ENCODE measurements at places on chromosomes 2 and 18.

GRCh38 chr2:121375621-121376159 is 90.7 kb upstream of the TFCP2L1 start:
- no peak for DNase-seq

DNA sequence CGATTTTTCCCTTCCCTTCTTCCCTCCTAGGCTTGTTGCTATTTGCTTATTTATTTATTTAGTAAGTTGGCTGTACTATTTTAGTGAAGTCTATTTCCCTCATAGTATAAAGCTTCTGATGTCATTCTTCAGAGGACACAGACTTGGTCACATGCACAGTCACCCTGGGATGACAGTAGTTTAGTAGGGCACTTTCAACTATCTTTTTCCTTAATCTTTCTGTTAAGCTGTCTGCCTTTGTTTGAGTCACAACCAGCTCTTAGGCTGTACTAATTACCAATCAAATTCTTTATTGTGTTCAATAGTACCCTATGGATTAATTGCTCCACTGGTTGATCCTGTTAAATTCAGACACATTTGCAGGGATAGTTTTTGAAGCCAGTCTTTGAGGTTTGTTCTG is 26.9 kb upstream of the RAB31 start:
- no peak for DNase-seq

DNA sequence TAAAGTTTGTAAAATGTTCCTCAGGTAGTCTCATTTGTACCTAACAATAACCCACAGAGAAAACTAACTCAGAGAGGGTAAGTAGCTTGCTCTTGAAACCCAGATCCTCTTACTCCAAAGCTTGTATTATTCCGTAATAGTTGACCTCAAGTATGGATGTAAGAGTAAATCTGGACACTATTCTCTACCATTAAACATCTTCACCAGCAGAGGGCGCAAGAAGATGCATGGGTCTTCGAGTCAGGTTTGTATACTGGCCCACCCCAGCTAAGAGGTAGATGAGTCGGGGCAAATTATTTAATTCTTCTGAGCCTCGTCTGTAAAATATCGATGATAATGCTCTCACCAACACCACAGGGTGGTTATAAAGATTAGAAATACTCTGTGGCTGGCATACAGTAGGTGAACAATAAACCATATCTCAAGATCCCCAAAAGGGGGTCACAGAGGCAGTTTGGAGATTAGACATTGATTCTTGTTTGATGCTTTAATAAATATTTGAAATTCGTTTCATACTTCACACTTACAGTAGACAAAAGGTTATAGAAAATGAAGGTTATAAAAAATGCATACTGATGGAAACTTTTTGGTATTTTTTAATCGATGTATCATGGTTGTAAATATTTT is 3.5 kb upstream of the CABLES1 start:
- peak; percentile 54 for DNase-seq

- DNase-seq: no peak
Measured at GRCh38 chr2:120861576-120862191, 126.0 kb downstream of the GLI2 start.

DNA sequence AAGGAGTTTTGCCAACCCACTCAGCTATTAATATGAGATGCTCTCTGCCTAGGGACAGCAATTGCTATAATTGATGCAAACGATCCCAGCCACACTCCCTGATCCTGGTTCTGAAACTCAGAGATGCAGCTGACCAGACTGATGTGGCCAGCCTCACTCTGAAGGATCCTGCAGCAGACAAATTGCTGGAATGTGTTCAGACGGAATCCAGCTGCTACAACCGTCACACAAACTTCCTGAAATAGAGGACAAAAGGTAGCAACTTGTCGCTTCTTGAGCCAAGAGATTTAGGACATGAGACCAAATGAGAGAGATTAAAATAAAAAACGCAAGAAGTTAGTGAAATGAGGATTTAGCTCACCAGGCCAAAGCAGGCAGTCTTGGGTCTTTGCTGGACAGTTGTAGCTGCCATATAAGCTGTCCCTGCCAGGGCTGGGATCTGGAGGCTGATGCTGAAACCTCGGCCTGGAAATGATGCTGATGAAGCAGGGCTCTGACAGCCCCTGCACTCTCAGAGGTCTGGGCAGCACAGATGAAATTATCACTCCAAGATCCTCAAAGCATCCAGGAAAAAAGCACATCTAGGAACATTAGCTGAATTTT is 8.3 kb upstream of the YWHAQ start:
- no peak for DNase-seq

DNA sequence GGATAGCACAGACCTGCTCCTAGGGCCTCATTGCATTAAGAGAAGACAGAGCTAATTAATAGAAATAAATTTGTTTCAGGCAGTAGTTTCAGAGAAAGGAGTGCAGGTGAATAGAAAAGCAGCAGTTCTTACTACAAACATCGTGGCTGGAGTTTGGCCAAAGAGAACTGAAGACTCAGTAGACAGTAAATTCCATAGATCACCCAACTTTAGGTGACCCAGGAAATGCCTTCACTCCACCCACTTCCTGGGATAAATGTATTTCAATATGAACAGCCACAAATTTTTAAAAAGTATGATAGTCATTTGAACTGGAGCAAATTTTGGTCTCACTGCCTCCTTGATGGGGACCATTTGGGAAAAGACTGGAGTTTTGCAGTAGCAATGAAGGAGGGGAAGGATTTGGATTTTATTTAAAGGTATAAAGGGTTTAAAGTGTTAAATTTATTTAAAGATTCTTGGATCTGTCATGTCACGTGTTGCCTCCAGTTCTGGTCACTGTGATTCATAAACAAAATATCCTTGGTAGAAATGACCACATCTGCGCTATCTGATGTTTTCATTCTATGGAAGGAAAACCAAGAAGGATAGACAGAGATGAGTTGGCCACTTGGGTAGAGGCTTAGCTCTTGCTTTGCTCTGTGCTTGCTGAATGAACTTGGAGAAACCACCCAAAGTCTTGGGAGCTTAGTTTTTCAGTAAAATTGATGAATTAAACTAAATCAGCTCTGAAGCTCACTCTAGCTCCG is 390.2 kb downstream of the THSD7B start:
- no peak for DNase-seq

DNA sequence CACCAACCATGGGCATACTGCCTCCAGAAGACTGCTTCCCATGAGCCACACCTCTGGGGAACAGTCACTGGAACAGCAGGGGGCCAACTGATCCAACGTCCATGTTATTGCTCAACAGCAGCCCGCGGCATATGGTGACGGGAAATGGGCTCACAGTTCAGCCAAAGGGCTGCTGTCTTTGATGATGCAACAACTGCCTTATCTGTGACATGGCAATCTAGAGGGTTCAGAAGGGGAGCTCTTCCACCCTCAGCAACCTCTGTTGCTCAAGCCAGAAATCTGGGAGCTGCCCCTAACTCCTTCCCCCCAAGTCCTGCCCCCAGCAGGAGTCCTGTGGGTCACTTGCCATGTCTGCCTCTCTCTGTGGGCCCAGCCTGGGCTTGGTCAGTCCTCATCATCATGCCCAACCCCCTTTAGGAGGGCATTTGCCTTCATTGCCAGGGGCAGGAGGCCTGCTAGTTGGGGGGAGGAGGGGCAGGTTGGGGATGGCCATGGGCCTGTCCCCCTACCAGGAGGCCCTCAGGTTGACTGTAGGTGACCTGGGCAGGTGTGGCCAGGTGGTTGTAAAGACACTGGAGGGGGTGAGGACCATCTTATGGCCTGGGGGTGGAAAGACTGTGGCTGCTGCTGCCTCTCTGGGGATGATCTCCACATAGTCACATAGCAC is 212.9 kb downstream of the CYP26B1 start:
- peak; percentile 87 for DNase-seq

- DNase-seq: no peak
Measured at GRCh38 chr18:44518091-44518615, 162.5 kb upstream of the SETBP1 start.

DNA sequence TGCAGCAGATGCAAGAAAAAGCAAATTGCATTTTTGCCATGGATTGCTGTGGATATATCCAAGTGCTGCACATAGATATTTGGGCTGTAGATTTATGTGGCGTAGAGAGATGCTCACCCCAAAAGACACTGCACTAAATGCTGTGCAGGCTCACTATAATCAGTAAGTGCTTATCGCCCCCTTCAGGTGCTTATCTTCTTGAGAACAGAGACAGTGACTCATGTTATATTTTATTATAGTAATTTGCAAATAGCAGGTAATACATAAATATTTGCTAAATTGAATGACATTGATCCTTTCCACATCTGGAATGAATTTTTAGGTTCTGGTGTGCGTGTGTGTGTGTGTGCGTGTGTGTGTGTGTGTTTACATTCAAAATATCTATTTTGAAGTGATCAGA is 36.8 kb upstream of the PLEKHM3 start:
- DNase-seq: no peak

DNA sequence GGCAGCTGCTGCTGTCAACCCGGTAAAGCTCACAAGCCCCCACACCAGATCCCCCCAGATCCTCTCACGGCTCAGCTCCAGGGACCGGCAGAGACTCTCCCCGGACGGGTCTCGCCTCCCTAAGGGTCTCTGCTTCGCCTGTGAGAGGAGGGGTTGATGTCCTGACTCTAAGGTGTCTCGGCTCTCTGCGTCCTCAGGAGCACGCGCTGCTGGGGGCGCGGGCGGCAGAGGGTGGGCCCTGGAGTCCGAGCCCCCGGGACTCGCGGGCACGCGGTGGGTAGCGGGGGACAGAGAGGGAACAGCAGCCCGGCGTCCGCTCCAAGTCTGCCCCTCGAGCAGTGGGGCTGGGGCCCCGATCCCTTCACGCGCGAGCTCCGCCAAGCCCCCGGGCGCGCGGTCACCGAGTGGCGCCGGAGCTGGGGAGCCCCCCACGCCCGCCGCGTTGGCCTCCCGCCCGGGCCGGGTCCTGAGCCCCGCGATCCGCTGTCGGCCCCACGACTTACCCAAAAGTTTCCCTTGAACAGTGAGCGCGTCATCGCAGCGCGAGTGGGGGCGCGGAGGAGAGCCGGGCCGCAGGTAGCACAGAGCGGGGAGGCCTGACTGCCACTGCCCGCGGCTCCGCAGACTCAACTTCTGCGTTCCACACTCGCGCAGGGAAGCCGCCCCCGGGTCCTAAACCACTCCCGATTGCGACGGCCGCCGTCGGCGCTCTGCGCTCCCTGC is at the start of gene PSTPIP2:
Gene PSTPIP2 (minus strand): TSS at position 608 of the 723 bp plus-strand sequence. CDS start 72 bp downstream, at position 536.
- no peak for DNase-seq

- DNase-seq: no peak
Measured at GRCh38 chr2:241673797-241674725, 12.6 kb downstream of the DTYMK start.

DNA sequence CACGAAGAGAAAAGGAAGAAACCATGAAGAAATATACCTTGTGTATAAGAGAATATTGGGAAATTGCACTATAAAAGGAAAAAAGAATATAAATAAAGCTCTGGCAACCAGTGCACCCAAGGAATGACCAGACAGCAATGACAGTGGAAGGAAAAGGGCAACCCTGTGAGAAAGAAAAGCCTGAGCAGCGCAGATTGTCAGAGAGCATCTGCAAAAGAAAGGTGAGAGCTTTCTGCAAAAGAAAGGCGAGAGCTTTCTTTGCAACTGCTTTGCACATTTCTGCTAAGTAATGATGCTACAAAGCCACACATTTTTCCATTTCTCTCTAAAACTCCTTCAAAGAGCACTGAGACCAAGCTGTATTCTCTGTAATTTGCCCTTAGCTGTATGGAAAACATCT is 83.6 kb downstream of the CTNNA2 start:
- no peak for DNase-seq

GRCh38 chr2:166357068-166357949 is 18.4 kb downstream of the SCN9A start:
- DNase-seq: no peak

GRCh38 chr2:42246562-42246961 is 77.4 kb downstream of the EML4 start:
- DNase-seq: no peak

DNA sequence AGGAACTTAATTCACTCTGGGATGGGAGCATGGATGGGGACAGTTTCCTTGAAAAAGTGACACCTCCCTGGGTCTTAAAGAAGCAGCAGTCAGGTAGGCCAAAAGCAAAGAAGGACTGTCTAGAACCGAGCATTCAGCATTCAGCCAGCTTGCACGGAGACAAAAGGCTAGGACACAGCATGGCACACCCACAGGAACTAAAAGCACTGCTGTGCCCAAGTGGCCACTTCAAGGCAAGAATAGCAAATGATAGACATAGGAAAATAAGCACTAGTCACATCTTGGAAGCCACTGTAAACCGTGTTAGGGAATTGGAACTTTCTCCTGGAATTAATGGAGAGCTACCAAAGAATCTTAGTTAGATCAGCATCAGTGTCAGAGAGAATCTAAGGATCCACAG is 47.0 kb downstream of the LRP2 start:
- DNase-seq: no peak

DNA sequence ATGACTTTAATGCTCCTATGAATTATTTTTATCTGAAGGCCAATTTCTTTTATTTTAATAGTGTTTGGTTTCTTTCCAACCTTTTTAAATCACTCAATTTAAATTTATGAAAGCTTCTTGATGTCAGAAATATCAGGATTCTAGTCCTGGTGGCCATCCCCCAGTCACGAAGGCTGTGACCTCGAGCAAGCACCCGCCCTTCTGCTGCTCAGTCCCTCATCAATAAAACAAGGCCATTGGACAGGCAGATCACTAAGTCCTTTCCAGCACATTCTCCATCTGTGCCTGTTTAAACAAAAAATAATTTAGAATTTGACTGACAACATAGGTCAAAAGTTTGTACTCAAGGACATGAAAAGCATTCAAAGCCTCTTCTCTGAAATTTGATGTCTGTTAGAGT is 483.6 kb upstream of the VRK2 start:
- no peak for DNase-seq

GRCh38 chr18:35095983-35096676 is 54.9 kb downstream of the MAPRE2 start:
- no peak for DNase-seq

DNA sequence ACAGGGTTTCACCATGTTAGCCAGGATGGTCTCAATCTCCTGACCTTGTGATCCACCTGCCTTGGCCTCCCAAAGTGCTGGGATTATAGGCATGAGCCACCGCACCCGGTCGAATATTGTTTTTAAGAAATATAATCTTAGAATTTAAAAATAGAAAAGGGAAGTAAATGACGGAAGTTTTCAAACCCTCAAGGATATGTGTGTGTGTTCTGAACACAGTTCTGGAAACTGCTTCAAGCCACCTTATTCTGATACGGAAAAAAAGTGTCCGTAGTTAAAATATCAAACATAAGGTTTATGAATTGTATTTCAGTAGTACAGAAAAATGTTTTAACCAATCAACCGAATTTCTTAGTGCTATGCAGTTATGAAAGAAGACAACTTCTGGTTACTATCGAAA is 115.9 kb downstream of the UPP2 start:
- DNase-seq: no peak

- DNase-seq: no peak
Measured at GRCh38 chr2:50564766-50565165, 467.2 kb downstream of the NRXN1 start.
